Adipose tissue (tissue), 3 donors: ENCODE measurements at places on chromosomes 7 and 10. TPM values are rescaled to one million over a fixed set of nuclear protein-coding genes. Genes with fewer than 3 reads are reported as not detected.

The MACC1 gene
- polyA plus RNA-seq = 2.7 TPM

The PLPP4 gene
- not detected for polyA plus RNA-seq

The APBB1IP gene
- polyA plus RNA-seq = 47.6 TPM

The CAMK2B gene
- polyA plus RNA-seq = 0.28 TPM

The GPR85 gene
- polyA plus RNA-seq = 1.3 TPM

The ZNF775 gene
- polyA plus RNA-seq = 2.8 TPM

The CNPY1 gene
- not detected for polyA plus RNA-seq

The EPHA1 gene
- not detected for polyA plus RNA-seq
